CD8-positive, alpha-beta memory T cell (primary cell): ENCODE measurements at places on chromosomes 5 and 9.

GRCh38 chr9:126057121-126057825 is 269.4 kb upstream of the MVB12B start:
- no peak for DNase-seq

- DNase-seq, result no peak
Measured at GRCh38 chr9:88355166-88355565, 33.1 kb upstream of the SPIN1 start.

GRCh38 chr5:137501846-137502406 is 2.8 kb upstream of the SPOCK1 start:
- no peak for DNase-seq

- no peak for DNase-seq
Measured at GRCh38 chr5:10913841-10914240, 152.8 kb upstream of the DAP start.

GRCh38 chr5:29185558-29185957 is 2007.9 kb upstream of the CDH6 start:
- no peak for DNase-seq

GRCh38 chr5:141958113-141958512 is at the start of gene PCDH12:
TSS of gene PCDH12 (minus strand) at chr5:141958202. CDS start at chr5:141957851, 351 bp downstream.
- no peak for DNase-seq

DNA sequence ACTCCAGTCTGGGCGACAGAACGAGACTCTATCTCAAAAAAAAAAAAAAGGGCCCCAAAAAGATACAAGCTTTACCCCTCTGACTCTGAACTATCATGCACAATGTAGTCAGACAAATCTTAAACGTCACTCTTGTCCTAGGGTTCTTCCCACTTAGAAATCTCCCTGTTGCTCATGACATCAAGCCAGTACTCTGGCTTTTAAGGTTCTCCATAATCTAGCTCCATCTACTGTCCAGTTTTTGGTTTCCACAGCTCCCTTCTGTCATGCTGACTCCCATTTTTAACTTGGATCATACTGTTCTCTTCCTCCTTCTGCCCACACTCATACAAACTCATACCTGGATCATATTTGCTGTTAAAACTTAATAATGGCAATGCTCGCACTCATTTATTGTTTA is 156.7 kb upstream of the TLX3 start:
- no peak for DNase-seq
